ENCODE measurements at places on chromosomes 7 and 10.

DNA sequence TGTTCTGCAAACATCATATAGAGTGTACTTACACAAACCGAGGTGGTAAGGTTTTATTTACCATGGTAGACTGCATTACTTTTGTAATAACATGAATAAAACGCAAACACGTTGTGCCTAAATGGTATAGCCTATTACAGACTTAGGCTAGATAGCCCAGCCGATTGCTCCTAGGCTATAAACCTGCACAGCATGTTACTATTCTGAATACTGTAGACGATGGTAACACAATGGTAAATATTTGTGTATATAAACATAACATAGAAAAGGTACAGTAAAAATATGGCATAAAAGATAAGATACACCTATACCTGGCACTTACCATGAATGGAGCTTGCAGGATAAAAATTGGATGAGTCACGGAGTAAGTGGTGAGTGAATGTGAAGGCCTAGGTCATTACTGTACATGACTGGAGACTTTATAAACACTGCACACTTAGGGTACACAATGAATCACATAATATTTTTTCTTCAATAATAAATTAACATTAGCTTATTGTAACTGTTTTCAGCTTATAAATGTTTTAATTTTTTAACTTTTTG, 16.3 kb downstream of the AKR1D1 start:
- no peak for DNase-seq

DNA sequence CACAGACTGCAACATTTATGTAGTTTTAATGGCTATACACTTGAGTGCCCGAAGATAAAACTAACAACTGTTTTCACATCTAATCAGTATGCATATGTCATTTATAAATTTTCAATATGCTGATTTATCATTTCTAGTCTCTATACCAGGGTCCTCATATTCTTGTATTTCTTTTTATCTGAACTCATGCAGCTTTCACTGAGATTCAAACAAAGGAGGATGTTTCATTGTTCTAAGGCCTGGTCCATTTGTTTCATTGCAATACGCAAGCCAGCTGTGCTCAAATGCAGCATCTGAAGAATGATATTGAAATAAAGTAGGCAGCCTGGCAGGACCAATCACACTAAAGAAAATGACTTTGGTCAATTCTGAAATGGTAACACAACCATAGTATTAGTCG, 31.7 kb downstream of the MAGI2 start:
- DNase-seq, result no peak

DNA sequence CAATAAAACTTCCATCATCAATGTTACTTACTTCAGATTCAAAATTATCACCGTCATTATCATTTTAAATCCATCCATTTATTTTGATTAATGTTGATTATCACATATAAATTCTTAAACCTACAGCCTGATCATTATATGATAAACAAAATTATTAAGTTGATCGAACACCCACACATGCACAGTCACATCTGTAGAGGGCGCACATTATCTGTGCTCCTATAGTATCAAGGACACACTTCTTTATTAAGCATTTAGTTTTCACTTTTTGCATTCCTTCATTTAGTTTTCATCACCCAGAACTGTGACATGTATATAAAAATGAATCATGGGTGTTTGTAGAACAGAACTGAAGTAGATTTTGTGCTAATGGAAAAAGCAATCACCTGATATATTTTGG, 26.2 kb upstream of the ZNF716 start:
- no peak for DNase-seq

DNA sequence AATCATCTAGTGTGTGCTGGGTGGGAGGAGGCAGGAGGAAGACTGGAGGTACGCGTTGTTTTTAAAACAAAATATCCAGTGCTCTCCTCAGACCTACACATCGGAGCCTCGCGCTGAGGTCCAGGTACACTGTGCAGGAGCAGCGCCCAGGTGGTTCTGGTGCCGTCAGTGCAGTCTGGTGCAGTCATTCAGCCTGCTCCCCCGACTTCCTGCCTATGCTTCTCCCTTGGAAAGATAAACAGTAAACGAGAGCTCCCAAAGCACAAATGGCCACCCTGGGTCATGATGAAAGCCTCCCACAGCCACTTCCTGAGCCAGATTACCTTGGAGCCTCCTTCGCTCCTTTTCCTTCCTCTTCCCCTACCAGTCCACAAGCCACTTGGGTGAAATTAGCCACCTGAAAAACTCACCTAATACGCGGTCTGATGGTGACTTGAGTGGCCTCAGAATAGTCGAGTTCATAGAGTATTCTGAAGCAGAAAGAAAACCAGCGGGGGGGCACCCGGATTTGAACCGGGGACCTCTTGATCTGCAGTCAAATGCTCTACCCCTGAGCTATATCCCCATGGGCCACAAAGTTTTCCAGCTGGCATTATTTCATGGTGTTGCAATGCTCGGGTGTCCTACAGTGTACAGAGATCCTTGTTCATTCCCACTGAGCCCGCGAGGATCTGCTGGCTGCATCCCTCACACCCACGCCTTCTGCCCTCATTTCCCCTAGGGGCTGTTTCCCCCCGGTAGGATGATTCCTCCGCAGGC, 82.5 kb downstream of the ZNF467 start:
- peak; percentile 54 for DNase-seq

- no peak for DNase-seq
These were observed 34.5 kb downstream of the ZNF503 start for GRCh38 chr10:75367021-75367487.

DNA sequence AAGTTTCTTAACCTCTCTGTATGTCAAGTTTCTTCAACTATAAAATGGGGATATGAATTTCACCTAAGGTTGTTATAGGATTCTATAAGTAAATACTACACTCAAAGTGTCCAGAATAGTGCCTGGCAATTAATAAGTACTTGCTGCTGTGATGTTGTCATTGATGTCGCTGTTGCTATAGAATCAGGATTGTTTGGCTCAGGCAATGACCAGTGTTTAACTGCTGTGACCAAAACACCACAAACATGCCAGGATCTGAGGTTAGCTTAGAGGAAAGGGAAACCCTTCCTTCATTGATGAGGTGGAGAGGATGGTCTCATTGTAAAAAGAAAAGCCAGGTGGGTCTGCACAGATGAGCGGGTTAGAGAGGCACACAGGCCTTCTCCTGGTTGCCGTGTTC, 223.1 kb upstream of the INHBA start:
- DNase-seq, result no peak

DNA sequence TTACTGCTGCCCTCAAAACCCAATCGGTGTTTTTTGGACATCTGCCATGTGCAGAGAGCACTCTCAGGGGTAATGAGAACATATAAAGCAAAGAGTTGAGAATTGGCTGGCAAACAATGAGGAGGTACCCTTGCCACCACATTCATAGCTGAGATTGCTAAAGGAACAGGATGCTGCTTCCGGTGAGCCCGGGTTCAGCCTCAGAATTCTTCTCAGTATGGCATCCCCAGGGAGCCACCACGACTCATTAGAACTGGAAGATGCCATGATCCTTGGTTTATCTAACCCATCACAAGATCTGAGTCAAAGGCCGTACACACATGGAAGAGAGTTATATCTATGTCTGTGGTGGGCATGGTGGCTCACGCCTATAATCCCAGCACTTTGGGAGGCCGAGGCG, 174.4 kb downstream of the ARID5B start:
- DNase-seq, result no peak

DNA sequence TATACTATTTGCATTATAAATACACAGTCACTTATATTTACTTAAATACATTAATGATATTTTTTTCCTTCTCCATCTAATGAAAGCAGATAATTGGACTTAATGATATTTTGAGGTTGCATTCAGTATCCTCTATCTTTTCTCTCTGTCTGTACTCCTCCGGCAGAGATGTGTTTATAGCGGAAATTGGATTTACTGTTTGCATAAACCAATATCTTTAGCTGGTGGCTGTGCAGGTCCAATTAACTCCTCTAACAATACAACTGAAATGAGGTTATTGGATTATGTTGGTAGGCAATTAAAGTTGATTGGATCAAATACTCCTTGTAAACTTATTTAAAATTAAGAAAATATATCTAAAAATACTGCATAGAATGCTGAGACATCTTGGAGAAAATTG, 1044.2 kb upstream of the SORCS1 start:
- peak; percentile 2 for DNase-seq

DNA sequence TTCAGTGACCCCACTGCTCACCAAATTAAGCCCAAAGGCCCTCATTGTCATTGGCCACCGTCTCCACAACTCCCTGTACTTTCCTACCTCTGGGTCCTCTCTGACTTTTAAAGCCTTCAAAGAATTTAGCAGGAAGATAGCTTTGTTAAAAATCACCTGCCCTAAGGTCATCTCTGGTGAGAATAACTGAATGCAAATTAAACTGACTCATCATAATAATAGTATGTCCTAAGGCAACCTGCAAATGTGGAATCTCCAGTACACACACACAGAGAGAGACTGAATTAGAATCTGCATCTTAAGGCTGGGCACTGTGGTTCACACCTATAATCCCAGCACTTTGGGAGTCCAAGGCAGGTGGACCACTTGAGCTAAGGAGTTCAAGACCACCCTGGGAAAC, 24.1 kb downstream of the OAT start:
- DNase-seq, result no peak

DNA sequence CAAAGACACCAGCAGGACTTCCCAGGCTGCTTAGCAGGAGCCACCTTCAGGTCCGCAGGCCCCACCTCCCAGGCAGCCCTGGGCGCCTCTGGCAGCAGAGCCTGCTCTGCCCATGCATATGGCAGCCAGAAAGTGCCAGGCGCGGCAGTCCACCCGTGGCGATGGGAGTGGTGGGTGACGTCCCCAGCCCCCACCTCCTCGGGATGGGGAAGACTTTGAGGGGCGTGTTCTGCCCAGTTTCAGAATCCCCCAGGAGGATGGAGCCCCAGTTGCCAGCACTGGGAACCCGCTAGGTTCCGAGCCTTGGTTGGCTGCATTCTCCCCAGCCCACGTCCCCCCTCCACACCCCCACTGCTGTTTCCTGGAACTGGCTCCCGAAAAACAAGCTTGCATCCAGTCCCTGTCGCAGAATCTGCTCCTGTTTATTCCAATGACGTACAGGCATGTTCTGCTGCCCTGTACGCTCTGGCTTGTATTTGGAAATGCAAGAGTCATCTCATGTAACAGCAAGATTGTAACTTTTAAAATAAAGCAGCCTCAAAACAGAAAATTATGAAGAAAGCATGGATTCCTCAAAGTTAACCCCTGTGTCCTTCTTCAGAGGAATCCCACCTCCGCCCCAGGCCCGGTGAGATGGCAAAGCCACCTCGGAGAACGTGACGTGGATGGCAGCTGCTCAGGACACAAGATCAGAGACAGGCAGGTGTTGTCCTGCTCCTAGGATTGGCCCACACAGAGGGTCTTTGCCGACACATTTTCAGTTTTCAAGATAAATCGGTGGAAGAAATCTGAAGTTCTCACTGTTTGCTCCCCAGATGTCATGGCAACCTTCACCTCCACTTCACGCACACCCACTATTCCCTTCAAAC, 87.8 kb upstream of the PPP2R2D start:
- peak; percentile 20 for DNase-seq

DNA sequence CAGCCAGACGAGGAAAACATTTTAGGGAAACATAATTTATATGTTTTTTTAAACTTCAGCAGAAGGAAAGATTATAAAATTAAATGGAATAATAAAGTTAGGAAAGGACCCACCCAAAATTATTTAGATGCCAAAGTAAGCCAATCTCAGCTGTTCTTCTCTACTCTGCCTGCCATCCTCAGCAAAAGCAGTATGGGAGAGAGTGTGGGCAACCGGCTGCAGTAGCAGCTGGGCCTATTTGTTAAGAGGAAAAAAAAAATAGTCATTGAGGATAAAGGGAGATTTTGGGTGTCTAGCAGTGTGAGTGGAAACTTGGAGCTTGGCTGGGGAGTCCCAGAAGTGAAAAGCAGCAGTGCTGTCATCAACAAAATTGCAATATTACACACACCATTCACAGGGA, 15.4 kb downstream of the SEMA3E start:
- DNase-seq, result no peak

DNA sequence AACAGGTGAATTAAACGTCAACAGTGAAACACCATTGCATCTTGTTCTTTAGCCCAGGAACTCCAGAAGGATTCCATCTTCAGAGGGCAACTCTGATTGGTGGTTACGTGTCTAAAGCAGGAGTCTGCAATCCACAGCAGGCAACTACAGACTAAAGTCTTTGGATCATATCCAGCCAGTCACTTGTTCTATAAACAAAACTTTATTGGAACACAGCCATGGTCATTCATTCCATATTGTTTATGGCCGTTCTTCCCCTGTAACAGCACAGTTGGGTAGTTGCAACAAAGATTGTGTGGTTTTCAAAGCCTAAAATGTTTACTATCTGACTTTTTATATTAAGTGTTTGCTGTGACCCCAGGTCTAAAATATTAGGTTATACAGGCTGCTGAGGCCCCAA, 94.7 kb upstream of the IMMP2L start:
- no peak for DNase-seq

DNA sequence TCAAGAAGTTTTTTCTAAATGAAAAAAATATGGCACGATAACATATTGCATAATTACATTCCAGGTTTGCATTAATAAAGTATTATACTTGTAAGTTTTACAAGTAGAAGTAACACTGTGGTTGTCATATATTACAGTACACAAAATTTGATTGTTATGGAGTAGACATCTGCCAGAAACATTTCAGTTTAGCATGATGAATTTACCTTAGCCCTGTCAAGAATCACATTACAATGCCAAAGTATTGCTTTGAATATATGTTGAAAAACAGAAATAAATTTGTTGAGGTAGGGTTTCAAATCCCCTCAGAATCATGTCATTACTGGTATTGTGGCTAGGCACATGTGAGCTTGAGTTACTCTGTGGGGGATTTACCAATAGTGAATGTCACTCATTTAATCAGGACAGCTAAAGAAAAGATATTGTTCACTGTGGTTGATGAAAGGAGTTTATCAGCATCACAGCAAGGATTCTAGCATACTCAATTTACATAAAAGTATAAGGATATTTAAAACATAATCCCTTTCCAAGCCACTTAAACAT, 112.1 kb downstream of the MDFIC start:
- no peak for DNase-seq

- DNase-seq, result no peak
These were observed 81.5 kb downstream of the FRMPD2 start for GRCh38 chr10:48192881-48193450.

GRCh38 chr10:26486990-26487850, 49.1 kb downstream of the APBB1IP start:
- DNase-seq, result no peak

DNA sequence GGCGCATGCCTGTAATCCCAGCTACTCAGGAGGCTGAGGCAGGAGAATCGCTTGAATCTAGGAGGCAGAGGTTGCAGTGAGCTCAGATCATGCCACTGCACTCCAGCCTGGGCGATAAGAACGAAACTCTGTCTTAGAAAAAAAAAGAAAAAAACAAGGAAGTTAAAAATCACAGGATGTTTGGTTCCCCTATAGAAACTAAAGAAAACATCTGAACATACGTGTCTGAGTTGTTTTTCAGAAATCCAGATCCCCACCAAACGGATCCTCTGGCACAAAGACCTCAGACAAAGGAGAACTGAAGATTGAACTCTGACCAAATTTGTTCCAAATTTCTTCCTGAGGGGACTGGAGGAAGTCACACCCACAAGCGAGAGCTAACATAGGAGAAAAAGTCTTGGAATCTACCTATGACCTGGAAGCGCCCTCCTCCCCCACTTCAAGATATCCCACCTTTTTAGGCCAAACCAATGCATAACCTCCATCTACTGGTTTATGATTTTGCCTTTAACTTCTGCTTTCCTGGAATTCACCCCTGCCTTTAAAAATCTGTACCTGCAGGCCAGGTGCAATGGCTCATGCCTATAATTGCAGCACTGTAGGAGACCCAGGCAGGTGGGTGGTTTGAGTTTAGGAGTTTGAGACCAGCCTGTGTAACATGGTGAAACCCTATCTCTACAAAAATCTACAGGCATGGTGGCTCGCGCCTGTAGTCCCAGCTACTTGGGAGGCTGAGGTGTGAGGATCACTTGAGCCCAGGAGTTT, 19.7 kb upstream of the SIRT1 start:
- DNase-seq, result no peak

- DNase-seq, result no peak
These were observed 21.8 kb downstream of the NT5C2 start for GRCh38 chr10:103171278-103171677.

Data from SK-N-SH (cell line).